ENCODE measurements at places on chromosomes 5 and 9. TPM values are rescaled to one million over a fixed set of nuclear protein-coding genes. Genes with fewer than 3 reads are reported as not detected.

The ARL14EPL gene
- not detected for total RNA-seq

DNA sequence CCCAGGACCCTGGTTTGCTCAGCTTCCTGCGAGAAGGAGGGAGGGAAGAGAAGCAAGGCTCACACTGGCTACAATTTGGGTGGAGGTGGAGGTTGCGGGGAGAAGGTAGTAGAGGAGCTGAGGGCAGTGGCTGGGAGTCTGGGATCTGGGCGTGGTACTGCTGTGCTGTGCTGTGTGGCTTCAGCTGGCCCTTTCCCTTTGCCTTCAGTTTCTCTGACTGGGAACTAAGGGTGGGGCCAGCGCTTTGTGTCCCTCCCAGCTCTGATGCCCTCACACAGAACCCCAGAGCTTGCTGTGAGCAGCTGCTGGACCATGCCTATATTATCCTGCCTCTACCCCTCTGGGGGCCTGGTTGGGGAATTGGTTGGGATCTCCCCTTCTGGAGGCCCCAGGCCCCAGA, 60.9 kb downstream of the RGS3 start:
- H3K27ac ChIP-seq: no peak overlapping the region
- H3K4me1 ChIP-seq: peaks cover 21% of the 10 kb centered on the region
- no peaks in the 10 kb centered on the region for H3K36me3 ChIP-seq
- H3K27me3 ChIP-seq: no peaks in the 10 kb centered on the region
- DNase-seq: no peak

DNA sequence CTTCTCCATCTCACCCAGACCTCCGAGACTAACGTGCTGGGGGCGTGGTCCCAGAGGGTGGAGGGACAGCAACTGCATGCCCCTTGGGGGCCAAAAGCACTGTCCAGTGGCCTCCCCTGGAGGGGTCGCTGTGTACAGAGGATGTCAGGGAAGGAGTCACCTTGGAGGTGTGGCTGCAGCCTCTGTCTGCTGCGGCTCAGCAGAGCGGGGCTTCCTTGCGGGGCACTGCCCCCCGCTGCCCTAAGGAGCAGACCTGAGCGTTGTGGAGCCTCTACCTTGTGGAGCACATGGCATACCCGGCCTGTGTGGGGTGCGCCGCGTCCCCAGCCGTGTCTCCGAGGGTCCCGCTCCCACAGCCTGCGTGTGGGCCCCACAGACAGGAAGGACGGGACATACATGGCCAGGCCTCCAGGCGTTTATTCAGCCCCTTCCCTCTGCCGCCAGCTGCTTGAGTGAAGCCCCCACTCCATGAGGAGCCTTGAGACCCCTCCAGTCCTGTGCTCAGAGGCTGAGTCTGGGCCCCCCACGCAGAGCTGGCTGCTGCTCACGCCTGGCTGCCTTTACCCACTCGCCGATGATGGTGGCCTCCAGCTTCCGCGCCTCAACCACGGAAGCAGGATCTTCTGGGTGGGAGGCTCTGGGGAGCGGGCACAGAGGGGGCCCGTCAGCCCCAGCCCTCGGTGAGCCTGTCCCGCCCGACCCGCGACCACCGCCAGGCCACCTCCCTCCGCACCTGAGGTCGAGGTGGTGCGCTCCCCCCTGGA, 4.2 kb downstream of the DPP7 start:
- peaks cover 31% of the 10 kb centered on the region for H3K27me3 ChIP-seq
- no peak overlapping the region for H3K4me3 ChIP-seq
- no peak overlapping the region for H3K27ac ChIP-seq
- peaks cover 8% of the 10 kb centered on the region for H3K4me1 ChIP-seq

The QRFP gene
- total RNA-seq: not detected

The COL23A1 gene
- not detected for total RNA-seq

DNA sequence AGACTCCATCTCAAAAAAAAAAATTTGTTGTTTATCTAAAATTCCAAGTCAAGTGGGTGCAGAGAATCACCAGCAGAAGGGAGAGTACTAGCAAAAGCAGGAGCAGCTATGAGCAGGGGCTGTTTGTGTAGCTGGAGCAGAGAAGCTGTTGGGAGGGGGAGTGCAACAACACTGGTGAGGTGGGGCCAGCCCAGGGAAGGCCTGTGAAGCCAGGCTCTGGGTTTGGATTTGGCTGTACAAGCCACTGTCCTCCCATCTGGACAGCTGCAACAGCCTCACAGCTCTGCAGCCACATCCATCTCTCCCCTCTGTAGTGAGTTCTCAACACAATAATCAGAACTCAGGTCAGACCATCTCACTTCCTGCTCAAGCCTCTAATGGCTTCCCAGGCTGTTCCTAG, 59.4 kb downstream of the TMOD1 start:
- no peaks in the 10 kb centered on the region for H3K36me3 ChIP-seq
- peaks cover 19% of the 10 kb centered on the region for H3K4me1 ChIP-seq
- no peak for DNase-seq
- no peak overlapping the region for H3K27ac ChIP-seq
- no peak overlapping the region for H3K4me3 ChIP-seq

DNA sequence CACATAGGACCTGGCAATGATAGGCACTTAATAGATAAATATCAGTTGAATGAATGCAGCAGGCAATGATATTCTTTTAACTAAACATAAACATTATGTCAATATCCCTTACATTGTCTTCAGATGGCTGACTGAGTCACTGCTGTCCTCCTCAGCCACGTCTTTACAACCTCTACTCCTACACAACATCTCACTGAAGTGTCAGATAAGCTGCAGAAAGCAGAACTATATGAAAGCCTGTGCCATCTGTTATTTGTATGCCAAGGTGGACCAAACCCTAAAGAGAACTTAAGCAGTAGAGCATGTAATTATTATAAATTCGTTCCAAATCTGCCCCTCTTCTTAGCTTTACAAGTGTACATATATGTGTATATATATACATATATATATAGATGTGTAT, 271.2 kb downstream of the RASEF start:
- DNase-seq: no peak
- H3K27ac ChIP-seq: no peak overlapping the region
- H3K27me3 ChIP-seq: no peaks in the 10 kb centered on the region

DNA sequence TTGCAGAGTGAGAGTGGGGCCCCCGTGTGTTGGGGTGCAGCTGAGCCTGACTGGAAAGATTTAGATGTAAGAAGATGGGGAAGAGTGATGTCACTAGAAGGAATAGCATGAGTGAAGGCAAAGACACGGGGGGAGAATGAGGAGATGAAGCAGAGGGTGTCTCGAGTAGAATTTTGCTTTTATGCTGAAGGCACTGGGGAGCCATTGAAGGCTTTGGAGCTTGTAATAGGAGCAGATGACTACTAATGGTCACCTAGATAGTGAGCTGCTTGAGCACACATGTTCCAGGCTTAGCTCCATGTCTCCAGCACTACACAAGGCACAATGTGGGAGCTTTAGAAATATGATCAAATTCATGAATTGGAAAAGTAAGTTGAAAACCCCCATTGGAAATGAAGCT, 32.1 kb downstream of the COL15A1 start:
- no peaks in the 10 kb centered on the region for H3K36me3 ChIP-seq
- no peak overlapping the region for H3K27ac ChIP-seq
- peaks cover 33% of the 10 kb centered on the region for H3K4me1 ChIP-seq
- peaks cover 41% of the 10 kb centered on the region for H3K27me3 ChIP-seq

DNA sequence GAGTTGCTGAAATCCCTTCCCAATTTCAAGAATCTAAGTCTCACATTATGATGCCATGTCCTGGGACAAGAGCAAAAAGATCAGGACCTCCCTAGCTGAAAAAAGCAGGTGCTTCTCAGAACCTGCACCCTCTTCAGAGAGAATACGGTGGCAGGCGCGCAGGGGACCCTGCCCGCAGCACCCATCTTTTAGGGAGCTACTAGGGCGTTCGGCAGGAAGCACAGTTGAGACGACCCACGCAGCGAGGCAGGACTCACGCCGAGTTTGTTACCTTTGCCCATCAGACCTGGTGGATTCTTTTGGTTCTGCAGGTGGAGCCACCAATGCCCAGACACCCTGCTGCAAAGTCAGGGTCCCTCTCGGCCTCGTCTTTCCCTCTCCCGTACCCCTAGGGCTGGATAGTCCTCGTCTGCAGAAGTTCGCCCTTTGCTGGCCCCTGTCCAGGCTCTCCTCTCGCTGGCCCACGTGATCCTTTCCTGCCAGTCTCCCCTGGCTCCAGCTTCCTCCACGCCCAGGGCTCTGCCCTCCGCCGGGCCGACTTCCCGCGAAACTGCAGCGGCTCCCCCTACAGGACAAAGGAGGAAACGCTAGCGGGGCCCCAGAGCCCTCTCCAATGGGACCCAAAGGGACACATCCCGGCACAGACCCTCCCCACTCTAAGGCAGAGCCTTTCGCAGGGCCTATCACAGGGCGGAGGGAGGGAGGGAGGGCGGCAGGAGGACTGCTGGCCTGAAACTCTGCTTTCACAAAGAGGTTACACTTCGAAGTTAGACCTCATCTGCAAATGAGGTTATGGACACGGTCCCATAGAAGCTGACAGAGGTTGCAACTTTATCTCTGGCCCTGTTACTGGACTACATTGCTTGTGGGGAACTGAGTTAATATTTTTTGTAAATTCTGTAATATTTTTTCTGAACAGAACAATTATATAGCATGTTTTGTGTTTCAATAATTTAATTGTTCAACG, 28.8 kb downstream of the TMEM174 start:
- H3K27me3 ChIP-seq: peaks cover 13% of the 10 kb centered on the region
- no peak overlapping the region for H3K27ac ChIP-seq
- no peaks in the 10 kb centered on the region for H3K36me3 ChIP-seq
- no peak overlapping the region for H3K4me3 ChIP-seq

GRCh38 chr5:107982703-107983425, 312.1 kb upstream of the EFNA5 start:
- H3K4me3 ChIP-seq: no peak overlapping the region
- no peaks in the 10 kb centered on the region for H3K27me3 ChIP-seq
- no peak for DNase-seq
- H3K4me1 ChIP-seq: peaks cover 16% of the 10 kb centered on the region
- H3K27ac ChIP-seq: no peak overlapping the region

GRCh38 chr5:133108481-133108921, 56.7 kb downstream of the HSPA4 start:
- peaks cover 6% of the 10 kb centered on the region for H3K4me1 ChIP-seq
- DNase-seq: no peak
- no peak overlapping the region for H3K4me3 ChIP-seq
- H3K27ac ChIP-seq: no peak overlapping the region

- DNase-seq: peak; percentile 65
- H3K36me3 ChIP-seq: no peaks in the 10 kb centered on the region
- no peaks in the 10 kb centered on the region for H3K27me3 ChIP-seq
- peaks cover 83% of the 10 kb centered on the region for H3K4me1 ChIP-seq
Measured at GRCh38 chr9:95494416-95495371, 22.1 kb downstream of the PTCH1 start.

- no peaks in the 10 kb centered on the region for H3K27me3 ChIP-seq
- H3K27ac ChIP-seq: no peak overlapping the region
- H3K4me1 ChIP-seq: no peaks in the 10 kb centered on the region
- no peaks in the 10 kb centered on the region for H3K36me3 ChIP-seq
- H3K4me3 ChIP-seq: no peak overlapping the region
Measured at GRCh38 chr5:117486261-117486660, 911.6 kb upstream of the SEMA6A start.

DNA sequence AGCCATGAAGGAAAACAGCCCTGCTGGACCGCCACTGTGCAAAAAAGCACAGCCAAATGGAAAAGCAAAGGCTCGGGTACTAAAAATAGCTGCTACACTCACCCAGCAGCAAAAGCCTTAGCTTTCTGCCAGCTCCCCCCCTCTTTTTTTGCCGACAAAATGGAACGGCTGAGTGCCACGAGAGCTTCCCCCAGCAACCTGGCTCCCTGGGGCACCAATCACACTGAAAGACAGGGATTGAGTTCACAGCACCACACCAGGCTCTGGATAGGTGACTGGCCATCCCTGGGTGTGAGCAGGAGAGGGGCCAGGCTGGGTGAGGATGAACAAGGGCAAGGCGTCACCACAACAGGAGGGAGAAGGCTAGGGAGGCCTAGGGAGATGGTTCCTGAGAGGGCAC, 66.7 kb downstream of the SIL1 start:
- no peaks in the 10 kb centered on the region for H3K36me3 ChIP-seq
- DNase-seq: peak; percentile 49
- H3K4me1 ChIP-seq: peaks cover 23% of the 10 kb centered on the region
- no peak overlapping the region for H3K27ac ChIP-seq
- no peaks in the 10 kb centered on the region for H3K27me3 ChIP-seq
- no peak overlapping the region for H3K4me3 ChIP-seq

- H3K4me1 ChIP-seq: no peaks in the 10 kb centered on the region
- H3K27me3 ChIP-seq: no peaks in the 10 kb centered on the region
- peaks cover 10% of the 10 kb centered on the region for H3K36me3 ChIP-seq
- H3K27ac ChIP-seq: no peak overlapping the region
- no peak overlapping the region for H3K4me3 ChIP-seq
- no peak for DNase-seq
Measured at GRCh38 chr5:94689908-94690307, 71.4 kb downstream of the SLF1 start.

GRCh38 chr5:174545926-174546325, 178.5 kb upstream of the MSX2 start:
- H3K27me3 ChIP-seq: no peaks in the 10 kb centered on the region
- no peak for DNase-seq
- H3K36me3 ChIP-seq: no peaks in the 10 kb centered on the region
- peaks cover 9% of the 10 kb centered on the region for H3K4me1 ChIP-seq
- no peak overlapping the region for H3K4me3 ChIP-seq

DNA sequence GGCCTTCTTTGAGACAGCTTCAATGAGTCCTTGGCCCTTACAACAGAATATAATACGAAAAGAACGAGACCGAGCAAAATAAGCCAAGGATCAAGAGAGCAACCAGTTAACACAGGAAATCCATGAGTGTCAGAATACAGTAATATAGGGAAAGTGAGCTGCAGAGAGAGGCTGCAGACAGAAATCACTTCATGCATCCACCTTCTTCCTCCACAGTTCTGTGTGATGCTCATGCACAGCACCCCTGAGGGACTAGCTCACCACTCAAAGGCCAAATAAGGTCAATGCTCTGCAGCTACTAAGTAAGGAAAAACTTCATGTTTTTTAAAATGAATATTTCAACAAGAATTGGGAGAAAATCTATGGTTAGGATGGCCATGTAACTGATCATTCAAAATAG, 257.1 kb downstream of the MCTP1 start:
- H3K36me3 ChIP-seq: no peaks in the 10 kb centered on the region
- no peaks in the 10 kb centered on the region for H3K27me3 ChIP-seq
- no peaks in the 10 kb centered on the region for H3K4me1 ChIP-seq
- H3K4me3 ChIP-seq: no peak overlapping the region
- H3K27ac ChIP-seq: no peak overlapping the region

The SPAG8 gene
- 1.6 TPM for total RNA-seq

- H3K36me3 ChIP-seq: no peaks in the 10 kb centered on the region
- no peak overlapping the region for H3K27ac ChIP-seq
- peaks cover 47% of the 10 kb centered on the region for H3K27me3 ChIP-seq
- H3K4me1 ChIP-seq: peaks cover 6% of the 10 kb centered on the region
Measured at GRCh38 chr9:21558615-21559401, 76.7 kb upstream of the IFNE start.

- H3K27me3 ChIP-seq: no peaks in the 10 kb centered on the region
- H3K4me1 ChIP-seq: peaks cover 29% of the 10 kb centered on the region
- DNase-seq: peak; percentile 88
- no peak overlapping the region for H3K4me3 ChIP-seq
Measured at GRCh38 chr5:139473105-139473504, 2.3 kb downstream of the SMIM33 start.

The TAF11L10 gene
- not detected for total RNA-seq
